Epithelial cell of prostate (primary cell): ENCODE measurements at places on chromosomes 3 and 15.

- DNase-seq: no peak
Observed at GRCh38 chr3:191192941-191193340, 6.1 kb upstream of the OSTN start.

DNA sequence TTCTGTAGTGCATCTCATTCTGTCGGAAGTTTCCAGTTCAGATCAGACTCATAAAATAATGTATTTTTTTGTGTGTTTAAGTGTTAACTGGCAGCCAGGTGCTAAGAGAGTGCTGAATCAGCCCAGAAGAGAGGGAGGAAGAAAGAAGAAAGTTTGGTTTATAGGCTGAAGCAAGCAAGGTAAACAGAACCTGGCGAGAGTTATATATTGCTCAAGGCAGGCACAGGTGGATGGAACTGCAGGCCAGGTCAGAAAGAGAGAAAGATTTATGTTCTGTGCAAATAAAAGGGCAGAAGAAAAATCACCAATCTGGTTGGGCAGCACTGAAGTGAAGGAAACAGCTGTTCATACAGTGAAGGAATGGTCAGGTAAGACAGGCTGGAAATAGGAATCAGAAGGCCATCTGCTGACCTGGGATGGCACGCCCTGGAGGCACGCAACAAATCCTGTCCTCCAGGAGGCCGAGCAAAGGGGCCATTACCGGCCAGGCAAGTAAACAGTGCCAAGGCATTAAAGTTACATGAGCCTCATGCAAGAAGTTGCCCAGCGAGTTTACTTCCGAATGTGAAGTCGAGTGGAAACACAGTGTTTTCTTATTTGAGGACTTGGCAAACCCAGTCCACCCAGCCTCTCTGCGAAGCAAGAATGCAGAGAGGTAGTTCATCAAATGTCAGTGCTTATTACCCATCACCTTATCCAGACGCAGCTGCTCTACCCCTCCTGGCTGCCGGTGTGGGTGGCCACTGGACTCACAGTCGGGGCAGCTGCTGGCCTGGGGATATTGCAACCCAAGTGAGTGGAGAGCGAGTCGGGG is 309.8 kb downstream of the VPS13C start:
- peak; percentile 44 for DNase-seq

- no peak for DNase-seq
Observed at GRCh38 chr3:58101499-58102389, 93.5 kb downstream of the FLNB start.

DNA sequence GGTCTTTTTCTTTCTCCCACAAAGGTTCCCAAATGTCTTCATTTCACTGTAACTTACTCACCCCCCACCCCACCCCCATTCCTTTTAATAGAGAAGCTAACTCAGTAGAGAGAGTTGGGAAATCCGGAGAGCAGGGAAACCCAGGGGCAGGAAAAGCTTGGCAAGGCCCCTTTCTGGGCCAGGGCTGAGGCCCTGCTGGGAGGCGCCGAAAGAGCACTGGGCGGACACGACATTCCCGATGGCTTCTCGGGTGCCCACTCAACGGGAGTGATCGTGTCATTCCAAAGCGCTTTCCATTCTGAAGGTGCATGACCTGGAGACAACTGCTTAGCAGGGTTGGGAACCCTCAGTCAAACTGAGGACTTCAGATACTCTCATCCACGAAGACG is 1.6 kb upstream of the DALRD3 start:
- DNase-seq: no peak

DNA sequence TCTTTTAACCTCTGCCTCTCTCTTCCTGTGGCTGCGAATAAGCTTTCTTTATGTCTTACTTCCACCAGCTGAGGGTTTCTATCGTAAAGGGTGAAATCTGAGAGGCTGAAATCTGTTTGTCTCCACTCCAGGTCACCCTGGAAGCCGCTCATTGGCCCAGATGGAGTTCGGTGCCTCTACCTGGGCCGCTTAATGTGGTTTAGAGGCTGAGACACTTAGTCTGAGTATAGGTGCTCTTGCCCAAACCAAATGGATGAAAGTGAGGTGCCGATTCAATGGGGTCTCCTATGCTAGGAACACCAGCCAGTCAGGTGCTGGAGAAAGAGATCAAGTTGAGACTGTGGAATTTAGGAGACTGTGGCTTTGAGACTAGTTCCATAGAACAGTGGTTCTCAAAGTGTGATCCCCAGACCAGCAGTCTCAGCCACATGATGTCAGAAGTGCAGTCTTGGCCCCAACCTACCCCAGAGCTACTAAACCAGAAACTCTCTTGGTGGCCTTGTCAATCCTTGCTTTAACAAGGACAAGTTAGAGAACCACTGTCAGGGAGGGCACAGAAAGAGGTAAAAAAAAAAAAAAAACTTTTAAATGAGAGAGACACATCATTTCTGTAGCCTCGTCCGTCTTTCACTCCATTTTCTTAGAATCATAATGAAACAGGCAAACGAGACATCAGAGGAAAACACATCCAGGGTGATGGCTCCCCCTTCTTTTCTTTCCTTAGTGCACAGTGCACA is 54.9 kb upstream of the CCR2 start:
- DNase-seq: no peak

GRCh38 chr3:170413291-170413690 is 5.4 kb upstream of the CLDN11 start:
- no peak for DNase-seq

DNA sequence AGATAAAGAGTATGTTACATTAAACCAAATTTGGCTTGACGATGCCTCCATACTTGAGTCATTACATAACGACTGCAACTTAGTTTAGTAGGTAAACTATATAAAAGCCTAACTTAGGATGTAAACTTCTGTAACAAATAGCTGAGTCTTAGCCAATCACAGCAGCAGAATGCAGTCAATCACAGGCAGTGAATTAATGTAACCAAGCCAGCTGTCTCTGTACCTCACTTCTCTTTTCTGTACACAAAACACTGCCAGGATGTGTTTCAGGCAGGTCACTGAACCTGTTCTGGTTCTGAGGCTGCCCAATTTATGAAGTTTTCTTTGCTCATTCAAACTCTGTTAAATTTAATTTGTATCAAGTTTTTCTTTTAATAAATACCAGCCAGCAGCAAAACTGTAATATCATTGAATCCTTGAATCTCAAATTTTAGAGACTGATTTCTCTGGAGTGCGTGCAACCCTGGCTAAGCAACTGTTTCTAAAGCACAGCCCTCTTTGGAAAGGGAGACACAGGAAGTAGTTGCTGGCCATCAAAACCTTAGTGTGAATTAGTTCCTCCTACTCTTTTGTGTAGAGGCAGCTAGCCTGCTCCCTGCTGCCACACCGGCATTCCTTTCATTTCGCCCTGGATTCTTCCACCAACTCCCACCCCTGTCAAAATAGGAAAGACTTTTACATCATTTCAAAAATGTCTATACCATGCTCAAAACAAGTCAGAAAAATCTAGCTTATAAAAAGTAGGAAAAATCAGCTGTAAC is 15.2 kb downstream of the RFTN1 start:
- no peak for DNase-seq

DNA sequence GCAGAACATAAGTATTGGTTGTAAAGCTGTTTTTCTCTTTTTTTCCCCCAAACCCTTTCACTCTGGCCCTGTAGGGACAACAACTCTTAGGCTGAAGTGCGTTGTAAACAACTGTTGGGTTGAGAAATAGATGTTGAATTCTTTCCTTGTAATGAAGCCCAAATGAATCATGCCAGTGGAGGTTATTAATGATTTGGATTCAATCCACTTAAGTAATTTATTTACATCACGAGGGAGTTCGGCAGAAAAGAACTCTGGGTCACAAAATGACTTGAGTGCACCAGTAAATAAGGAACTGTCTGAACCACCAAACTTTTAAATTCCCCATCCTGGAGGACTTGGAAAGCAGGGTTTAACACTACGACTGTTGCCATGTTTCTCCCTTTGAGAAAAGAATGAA is 218.9 kb downstream of the PDZRN3 start:
- DNase-seq: no peak

DNA sequence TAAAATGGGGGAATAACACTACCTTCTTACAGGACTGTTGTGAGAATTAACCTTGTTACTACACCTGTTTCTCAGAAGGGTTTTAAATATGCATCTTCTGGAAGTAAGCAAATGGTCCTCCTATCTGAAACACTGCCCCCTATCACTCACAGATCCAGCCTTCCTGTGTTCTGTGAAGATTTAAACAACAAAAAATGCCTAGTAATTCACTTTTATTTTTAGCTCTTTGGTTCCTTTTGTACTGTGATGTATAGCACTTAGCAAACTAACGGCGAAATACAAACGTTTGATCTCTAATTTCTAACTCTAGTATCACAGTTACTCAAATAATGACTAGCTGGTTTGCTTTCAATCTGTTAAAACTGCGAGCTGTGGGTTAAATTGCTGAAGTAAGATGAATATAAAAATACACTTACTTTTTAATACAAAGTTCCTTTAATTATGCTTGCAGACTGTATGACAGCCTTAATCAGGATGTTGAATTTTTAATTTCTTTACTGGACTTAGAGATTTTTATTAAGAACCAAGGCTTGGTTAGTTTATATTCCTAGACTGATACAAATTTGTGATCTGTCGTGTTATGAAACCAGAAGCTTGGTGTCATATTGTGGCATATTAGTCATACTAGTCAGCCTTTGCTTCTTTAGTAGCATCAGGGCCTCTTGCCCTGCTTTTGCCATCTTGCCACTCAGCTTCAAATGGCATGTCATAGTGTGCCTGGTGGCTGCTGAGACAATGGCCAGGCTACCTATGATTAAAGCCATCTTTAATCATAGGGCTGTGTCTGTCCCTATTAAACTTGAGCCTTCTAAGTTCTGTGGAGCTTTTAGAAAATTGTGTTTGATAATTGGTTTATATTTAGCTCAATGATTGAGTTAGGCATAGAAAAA is 9.2 kb downstream of the EIF3J start:
- DNase-seq: no peak

DNA sequence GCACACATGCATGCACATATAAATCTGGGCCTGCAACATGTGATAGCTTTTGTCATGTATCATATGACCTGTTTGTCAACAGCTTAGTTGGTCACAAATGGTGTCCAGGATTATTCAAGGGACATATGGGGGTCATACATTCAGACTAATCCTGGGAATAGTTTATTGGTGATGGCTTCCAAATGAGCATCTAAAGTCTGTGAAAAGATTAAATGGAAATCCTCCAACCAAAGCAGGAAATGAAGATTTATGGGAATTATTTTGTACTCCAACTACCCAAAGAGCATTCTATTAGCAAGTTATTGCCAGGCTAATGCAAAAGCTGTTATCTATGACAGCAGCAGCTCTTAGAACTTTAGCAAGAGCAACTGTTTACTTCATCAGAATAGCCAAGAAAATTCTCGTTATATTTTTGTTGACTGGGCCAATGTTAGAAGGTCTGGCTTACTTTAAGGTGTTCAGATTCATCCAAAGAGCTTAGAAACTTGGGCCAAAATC is 7.1 kb downstream of the FSTL1 start:
- no peak for DNase-seq

- DNase-seq: no peak
Observed at GRCh38 chr3:85781806-85782205, 823.0 kb downstream of the CADM2 start.

- no peak for DNase-seq
Observed at GRCh38 chr3:177598097-177598833, 401.0 kb upstream of the TBL1XR1 start.

GRCh38 chr3:118501152-118501551 is 533.5 kb downstream of the IGSF11 start:
- DNase-seq: no peak

DNA sequence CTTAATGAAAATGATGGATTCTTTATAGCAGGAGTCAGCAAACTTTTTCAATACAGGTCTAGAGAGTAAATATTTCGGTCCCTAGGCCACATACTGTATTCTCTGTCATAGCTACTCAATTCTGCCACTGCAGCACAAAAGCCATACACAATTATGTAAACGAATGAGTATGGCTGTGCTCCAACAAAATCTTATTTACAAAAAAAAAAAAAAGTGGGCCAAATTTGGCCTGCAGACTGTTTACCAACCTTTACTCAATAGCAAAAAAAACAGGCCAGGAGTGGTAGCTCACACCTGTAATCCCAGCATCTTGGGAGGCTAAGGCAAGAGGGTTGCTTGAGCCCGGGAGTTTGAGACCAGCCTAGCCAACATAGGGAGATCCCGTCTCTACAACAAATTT is 41.1 kb downstream of the TTBK2 start:
- DNase-seq: no peak

GRCh38 chr3:112900113-112900512 is 53.4 kb upstream of the CD200R1L start:
- DNase-seq: no peak

GRCh38 chr3:111106993-111107661 is 35.5 kb downstream of the NECTIN3 start:
- no peak for DNase-seq

DNA sequence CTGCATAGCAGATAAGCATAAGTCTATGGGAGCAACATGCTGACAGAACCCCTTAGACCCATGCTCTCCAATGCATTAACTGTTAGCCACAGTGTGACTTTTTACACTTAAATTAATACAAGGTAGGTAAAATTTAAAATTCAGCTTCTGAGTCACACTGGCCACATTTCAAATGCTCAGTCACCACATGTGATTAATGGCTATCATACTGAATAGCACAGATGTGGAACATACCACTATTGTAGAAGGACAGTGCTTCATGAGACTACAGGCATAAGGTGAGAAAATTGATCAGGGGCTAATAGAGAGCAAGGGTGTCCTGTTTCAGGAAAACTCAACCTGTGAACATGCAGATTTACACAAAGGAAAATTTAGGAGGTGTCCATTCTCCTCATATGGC is 357.0 kb upstream of the SEMA6D start:
- no peak for DNase-seq

GRCh38 chr15:69679623-69680228 is 227.1 kb downstream of the RPLP1 start:
- no peak for DNase-seq

- DNase-seq: no peak
Observed at GRCh38 chr3:48856469-48856868, 8.8 kb upstream of the PRKAR2A start.

GRCh38 chr3:192857260-192857661 is 60.4 kb downstream of the MB21D2 start:
- no peak for DNase-seq

DNA sequence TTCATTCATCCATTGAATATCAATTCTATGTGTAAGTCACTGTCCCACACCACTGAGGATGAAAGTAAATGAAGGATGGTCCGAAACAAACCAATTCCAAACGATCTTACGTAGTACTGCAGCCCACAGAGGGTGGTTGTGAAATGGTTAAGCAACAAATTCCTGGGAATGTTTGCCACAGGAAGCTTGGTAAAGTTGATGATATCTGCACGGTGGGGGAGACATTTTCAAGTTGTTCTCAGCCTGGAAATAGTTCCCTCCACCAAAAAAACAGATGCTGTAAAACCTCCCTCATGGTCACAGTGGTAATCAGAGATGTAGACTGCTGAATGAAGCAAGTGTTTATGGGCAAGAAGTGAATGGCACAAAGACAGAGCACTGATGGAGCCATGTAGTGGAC is 35.9 kb upstream of the BNC1 start:
- no peak for DNase-seq

GRCh38 chr3:45275006-45275704 is 49.1 kb upstream of the TMEM158 start:
- no peak for DNase-seq
